Transverse colon (tissue), 4 donors: ENCODE measurements at places on chromosomes 3 and 15. TPM values are rescaled to one million over a fixed set of nuclear protein-coding genes. Genes with fewer than 3 reads are reported as not detected.
A peak's percentile ranks its signal among the peaks of the same experiment; 100 is the strongest.

Gene TPM1
- total RNA-seq: 2,480 TPM

Gene KY
- 0.41 TPM for total RNA-seq

Gene C3orf20
- total RNA-seq: not detected

Gene ABI3BP
- total RNA-seq: 14.3 TPM

DNA sequence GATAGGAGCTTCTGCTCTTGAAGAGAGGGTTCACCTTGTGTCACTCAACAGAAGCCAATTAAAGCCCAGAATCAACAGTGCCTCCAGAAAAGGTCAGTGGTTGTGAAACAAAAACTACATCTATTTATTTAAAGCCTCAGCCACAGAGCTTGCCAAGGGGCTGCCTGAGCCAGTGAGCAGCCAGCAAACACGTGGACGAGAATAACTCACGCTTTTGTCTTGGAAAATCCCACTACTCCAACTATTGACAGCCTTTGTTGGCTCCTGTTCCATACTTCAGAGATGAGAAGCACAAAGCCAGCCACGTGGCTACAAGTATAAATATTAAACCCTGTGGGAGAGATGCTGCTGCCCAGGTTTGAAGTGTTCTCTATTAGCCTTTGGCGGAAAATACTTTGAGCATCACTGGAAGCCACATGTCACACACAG, 10.3 kb downstream of the GPR156 start:
- no peak for DNase-seq

- DNase-seq: peak; percentile 3
Measured at GRCh38 chr15:77026501-77027110, 31.7 kb downstream of the PSTPIP1 start.
